ENCODE measurements at places on chromosomes 12 and 14. TPM values are rescaled to one million over a fixed set of nuclear protein-coding genes. Genes with fewer than 3 reads are reported as not detected.

CACNA2D4 gene
- polyA plus RNA-seq = 4.4 TPM

CPNE8 gene
- 8.6 TPM for polyA plus RNA-seq

GDF3 gene
- polyA plus RNA-seq = 0.16 TPM

TAS2R31 gene
- polyA plus RNA-seq = 0.20 TPM

SPTB gene
- polyA plus RNA-seq = 1.1 TPM

SLC8A3 gene
- polyA plus RNA-seq = 0.54 TPM

SETD1B gene
- 27.3 TPM for polyA plus RNA-seq

INHBC gene
- not detected for polyA plus RNA-seq

NEK9 gene
- 51.7 TPM for polyA plus RNA-seq

TEX52 gene
- not detected for polyA plus RNA-seq

MCRS1 gene
- polyA plus RNA-seq = 81.3 TPM

CD163 gene
- 58.4 TPM for polyA plus RNA-seq

DNA sequence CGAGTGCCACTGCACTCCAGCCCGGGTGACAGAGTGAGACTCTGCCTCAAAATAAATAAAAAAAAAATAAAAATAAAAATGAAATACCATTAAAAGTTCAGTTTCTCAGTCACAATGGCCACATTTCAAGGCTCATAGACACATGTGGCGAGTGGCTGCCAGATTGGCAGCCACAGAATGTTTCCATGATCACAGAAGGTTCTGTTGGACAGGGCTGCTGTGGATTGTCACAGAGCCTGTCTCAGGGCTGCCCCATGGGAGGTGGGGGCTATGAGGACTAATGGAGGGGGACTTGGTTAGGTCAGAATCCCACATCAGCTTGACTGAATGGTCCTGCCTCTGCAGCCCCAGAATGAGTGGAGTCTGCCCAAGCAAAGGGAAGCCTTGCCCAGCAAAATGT, 3.8 kb upstream of the PLA2G1B start:
- no peak overlapping the region for H3K27ac ChIP-seq
- H3K27me3 ChIP-seq = no peaks in the 10 kb centered on the region
- peaks cover 8% of the 10 kb centered on the region for H3K4me1 ChIP-seq
- no peak for DNase-seq

DNA sequence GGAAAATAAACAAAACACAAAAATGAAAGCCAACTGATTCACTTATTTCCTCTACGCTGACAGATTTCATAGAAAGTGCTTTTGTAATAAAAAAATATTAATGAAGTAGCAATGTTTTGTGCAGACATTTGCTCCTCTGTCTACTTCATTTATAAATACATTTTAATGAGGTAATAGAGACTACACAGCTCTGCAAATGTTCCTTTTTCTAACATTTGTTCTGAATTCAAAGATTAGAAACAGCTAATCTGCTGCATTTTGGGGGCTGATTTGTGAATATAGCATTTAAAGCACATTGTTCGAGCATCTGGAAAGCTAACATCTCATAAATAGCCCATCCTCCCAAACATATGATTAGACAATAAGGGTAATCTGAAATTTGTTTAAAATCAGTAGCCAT, 97.8 kb downstream of the PRKD1 start:
- DNase-seq = no peak
- H3K27me3 ChIP-seq = no peaks in the 10 kb centered on the region
- no peak overlapping the region for H3K4me3 ChIP-seq
- H3K27ac ChIP-seq = no peak overlapping the region
- H3K36me3 ChIP-seq = no peaks in the 10 kb centered on the region

DNA sequence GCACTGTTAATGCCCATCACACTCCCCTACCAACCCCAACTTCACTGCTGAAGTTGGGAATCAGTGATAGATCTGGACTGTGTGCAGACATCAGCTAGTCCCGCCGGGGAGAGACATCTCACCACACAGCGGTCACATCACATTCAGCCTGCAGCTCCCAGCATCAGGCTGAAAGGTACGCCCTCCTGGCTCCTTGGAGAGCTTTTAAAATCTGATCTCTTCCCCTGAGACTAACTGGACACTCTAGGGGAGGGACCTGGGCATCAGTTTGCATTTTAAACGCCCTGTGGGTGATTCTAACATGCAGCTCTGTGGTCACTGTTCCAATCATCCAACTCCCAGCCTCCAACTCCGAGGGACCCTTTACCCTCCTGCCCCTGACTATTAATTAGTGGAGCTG, 58.4 kb downstream of the CCDC85C start:
- H3K4me3 ChIP-seq = no peak overlapping the region
- H3K4me1 ChIP-seq = peaks cover 52% of the 10 kb centered on the region
- no peaks in the 10 kb centered on the region for H3K36me3 ChIP-seq
- DNase-seq = no peak

GRCh38 chr12:4037747-4038312, 164.6 kb upstream of the PARP11 start:
- no peak overlapping the region for H3K4me3 ChIP-seq
- no peak overlapping the region for H3K27ac ChIP-seq
- H3K4me1 ChIP-seq = peaks cover 9% of the 10 kb centered on the region
- peak; percentile 65 for DNase-seq
- H3K36me3 ChIP-seq = no peaks in the 10 kb centered on the region
- no peaks in the 10 kb centered on the region for H3K27me3 ChIP-seq

DNA sequence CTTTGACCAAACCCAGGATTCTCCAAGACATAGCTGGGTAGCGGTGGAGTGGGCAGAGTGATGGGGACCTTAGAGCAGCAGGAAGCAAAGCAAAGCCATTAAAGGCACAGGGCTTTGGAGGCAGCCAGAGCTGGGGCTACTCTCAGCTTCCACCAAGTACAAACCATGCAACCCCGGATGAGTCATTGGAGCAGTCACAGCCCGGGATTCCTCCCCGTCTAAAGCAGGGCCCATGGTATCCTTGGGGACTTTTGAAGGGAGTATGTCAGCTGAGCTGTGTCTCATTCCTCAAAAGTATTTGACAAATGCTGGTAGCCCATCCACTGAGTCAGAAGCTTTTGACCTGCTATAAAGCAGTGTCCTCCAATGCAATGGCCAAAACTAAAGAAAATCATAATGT, 9.7 kb upstream of the IFI27 start:
- no peak overlapping the region for H3K4me3 ChIP-seq
- H3K27me3 ChIP-seq = no peaks in the 10 kb centered on the region
- H3K27ac ChIP-seq = no peak overlapping the region
- no peaks in the 10 kb centered on the region for H3K4me1 ChIP-seq
- DNase-seq = peak; percentile 68

- no peaks in the 10 kb centered on the region for H3K27me3 ChIP-seq
- H3K4me1 ChIP-seq = no peaks in the 10 kb centered on the region
- DNase-seq = no peak
- H3K36me3 ChIP-seq = no peaks in the 10 kb centered on the region
- no peak overlapping the region for H3K4me3 ChIP-seq
- H3K27ac ChIP-seq = no peak overlapping the region
Measured at GRCh38 chr12:129556082-129556481, 347.7 kb downstream of the TMEM132D start.

GRCh38 chr12:131085816-131086591, 132.3 kb downstream of the ADGRD1 start:
- no peaks in the 10 kb centered on the region for H3K4me1 ChIP-seq
- H3K27ac ChIP-seq = no peak overlapping the region

DNA sequence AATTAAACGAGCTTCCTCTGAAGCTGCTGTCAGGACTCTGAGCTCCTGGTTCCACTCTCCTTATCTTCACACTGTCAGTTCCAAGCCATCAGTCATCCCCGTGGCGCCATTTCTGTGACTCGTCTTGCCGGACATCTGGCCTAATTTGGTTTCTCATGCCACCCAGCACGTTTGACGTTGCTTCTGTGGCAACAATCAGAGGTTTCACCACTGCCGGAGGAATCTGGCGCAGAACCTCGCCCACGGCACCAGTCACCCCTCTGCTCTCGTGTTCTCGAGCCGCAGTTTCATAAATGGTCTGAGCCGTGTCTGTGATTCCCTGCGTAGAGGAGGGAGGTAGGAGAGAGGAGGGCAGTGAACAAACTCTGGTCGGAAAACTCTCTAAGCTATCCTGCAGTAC, 29.7 kb downstream of the BDKRB1 start:
- peaks cover 38% of the 10 kb centered on the region for H3K36me3 ChIP-seq
- no peak overlapping the region for H3K4me3 ChIP-seq
- no peaks in the 10 kb centered on the region for H3K4me1 ChIP-seq
- no peaks in the 10 kb centered on the region for H3K27me3 ChIP-seq

DNA sequence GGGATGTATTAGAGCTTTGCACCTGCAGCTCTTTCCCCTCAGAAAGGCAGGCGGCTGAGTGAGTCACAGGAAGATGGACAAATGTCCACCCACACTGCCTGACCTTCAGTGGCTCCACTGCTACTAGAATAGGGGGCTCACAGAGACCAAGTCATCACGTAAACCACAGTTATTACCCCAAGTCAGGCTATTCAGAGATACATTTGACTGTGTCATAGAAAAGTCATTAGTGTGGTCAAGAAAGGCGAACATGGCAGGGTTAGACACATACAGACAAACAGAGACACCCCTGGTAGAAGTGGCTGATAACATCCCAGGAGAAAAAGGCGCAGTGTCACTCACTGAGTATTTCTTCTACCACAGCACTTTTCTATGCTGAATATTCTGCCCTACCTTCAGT, 36.0 kb downstream of the GCH1 start:
- DNase-seq = no peak
- H3K27me3 ChIP-seq = no peaks in the 10 kb centered on the region
- H3K36me3 ChIP-seq = no peaks in the 10 kb centered on the region
- no peak overlapping the region for H3K27ac ChIP-seq

DNA sequence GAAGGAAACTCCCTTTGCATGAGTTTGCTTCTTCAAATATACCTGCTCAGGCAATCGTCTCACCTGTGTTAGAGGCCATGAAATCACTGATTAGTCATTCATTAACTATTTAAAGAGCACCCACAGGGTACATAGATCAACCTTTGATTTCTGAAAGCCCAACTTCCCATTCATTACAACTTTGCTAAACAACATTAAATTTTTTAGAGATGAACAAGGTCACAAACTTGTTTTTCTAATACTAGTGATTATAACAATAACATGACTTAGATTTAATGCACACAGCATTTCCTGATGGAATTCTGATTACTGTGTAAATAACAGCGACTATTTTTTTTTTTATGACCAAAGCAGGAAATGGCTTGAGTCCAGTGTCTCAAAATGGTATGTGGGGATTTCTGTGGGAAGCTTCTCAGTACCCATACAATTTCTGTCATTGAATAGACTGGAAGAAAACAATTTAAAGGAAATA, 5.4 kb upstream of the ERO1A start:
- no peak overlapping the region for H3K27ac ChIP-seq
- H3K27me3 ChIP-seq = no peaks in the 10 kb centered on the region
- no peaks in the 10 kb centered on the region for H3K36me3 ChIP-seq
- peaks cover 6% of the 10 kb centered on the region for H3K4me1 ChIP-seq

DNA sequence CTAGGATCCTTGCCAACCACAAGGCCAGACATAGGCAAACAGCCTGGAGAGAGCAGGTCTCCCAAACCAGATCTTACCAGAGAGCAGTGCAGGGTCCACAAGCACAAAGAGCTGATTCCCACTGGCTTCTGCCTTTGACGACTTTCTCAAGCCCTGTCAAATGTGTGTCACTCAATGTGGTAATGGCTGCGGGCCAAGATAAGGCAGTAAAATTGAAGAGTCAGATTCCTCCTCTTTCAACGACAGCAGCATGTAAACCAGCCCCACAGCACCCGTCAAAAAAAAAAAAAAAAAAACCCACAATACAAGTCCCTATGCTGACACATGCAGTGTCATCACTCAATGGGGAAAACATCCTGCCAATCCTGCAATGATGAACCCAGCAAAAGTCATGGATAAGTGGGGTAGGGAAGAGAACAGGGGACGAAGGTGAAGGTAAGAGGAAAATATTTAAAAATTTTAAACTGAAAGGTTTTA, at the start of gene STON2:
TSS of gene STON2 (minus strand) at position 123 of the 477 bp plus-strand sequence. CDS start 1,942 bp downstream, outside the sequence.
- no peaks in the 10 kb centered on the region for H3K4me1 ChIP-seq
- H3K4me3 ChIP-seq = no peak within 1 kb of the TSS
- H3K27me3 ChIP-seq = no peaks in the 10 kb centered on the region
- peak within 1 kb of the TSS; percentile 38 for H3K27ac ChIP-seq

- H3K4me3 ChIP-seq = no peak overlapping the region
- no peaks in the 10 kb centered on the region for H3K36me3 ChIP-seq
- no peaks in the 10 kb centered on the region for H3K4me1 ChIP-seq
- H3K27me3 ChIP-seq = no peaks in the 10 kb centered on the region
- H3K27ac ChIP-seq = no peak overlapping the region
Measured at GRCh38 chr12:121050725-121051124, 11.7 kb upstream of the OASL start.

DNA sequence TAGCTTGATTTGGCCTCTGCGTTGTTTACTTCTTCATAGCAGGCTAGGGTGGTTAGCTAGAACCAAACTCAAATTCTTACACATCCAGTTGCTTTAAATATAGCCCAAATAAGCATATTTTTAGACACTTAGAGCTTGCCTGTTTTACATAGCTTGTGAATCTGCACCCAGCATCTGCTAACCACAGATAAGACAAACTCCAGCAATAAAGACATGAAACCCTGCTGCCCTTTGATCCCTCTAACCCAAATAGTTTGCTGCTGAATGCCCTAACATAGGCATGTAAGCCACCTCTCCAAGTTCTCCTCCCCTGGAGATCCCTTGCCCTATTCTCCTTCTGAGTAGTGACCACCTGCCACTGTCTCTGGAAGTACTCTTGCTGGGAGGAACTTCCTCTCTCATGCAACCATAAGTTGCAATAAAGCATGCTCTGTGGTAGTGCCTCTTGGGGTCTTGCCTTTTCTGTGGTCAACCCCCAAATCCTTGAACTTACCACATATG, 185.6 kb downstream of the TMEM117 start:
- no peaks in the 10 kb centered on the region for H3K36me3 ChIP-seq
- no peaks in the 10 kb centered on the region for H3K27me3 ChIP-seq
- DNase-seq = no peak
- no peak overlapping the region for H3K27ac ChIP-seq
- no peak overlapping the region for H3K4me3 ChIP-seq

DNA sequence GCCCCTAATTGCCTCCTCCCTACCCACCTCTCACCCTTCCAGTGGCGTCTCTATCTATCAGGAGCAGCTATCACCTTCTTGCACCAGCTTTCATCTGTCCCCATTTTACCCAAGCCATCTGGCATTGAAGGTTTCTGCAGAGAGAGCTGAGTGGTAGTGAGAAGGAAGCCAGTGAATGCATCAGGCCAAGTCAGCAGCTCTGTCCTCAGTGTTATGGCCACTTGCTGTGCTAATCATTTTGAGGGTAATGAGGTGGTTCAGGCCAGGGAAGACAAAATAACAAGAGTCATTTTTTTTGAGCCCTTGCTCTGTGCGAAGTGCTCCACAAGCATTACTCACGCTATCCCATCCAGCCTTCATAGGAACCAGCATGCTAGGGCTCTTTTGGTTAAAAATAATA, 164.7 kb downstream of the SUDS3 start:
- DNase-seq = no peak
- H3K4me3 ChIP-seq = no peak overlapping the region
- H3K27me3 ChIP-seq = no peaks in the 10 kb centered on the region
- H3K4me1 ChIP-seq = no peaks in the 10 kb centered on the region
- no peaks in the 10 kb centered on the region for H3K36me3 ChIP-seq

- H3K36me3 ChIP-seq = no peaks in the 10 kb centered on the region
- no peaks in the 10 kb centered on the region for H3K4me1 ChIP-seq
- no peak overlapping the region for H3K27ac ChIP-seq
- H3K4me3 ChIP-seq = no peak overlapping the region
Measured at GRCh38 chr12:52828156-52828555, 6.0 kb downstream of the KRT79 start.

GRCh38 chr12:123142518-123142840, 8.4 kb downstream of the PITPNM2 start:
- H3K27me3 ChIP-seq = no peaks in the 10 kb centered on the region
- peaks cover 65% of the 10 kb centered on the region for H3K4me1 ChIP-seq
- H3K4me3 ChIP-seq = no peak overlapping the region
- DNase-seq = no peak
- no peaks in the 10 kb centered on the region for H3K36me3 ChIP-seq
- peak overlapping the region; percentile 88 for H3K27ac ChIP-seq

GRCh38 chr14:73246387-73247150, 9.3 kb downstream of the PAPLN start:
- no peak overlapping the region for H3K27ac ChIP-seq
- no peaks in the 10 kb centered on the region for H3K36me3 ChIP-seq
- no peak overlapping the region for H3K4me3 ChIP-seq
- no peak for DNase-seq
- no peaks in the 10 kb centered on the region for H3K27me3 ChIP-seq
- H3K4me1 ChIP-seq = no peaks in the 10 kb centered on the region

Measured in adrenal gland (tissue), 19 donors.